Chondrocyte (in vitro differentiated cells): ENCODE measurements at places on chromosomes 12 and 14.

DNA sequence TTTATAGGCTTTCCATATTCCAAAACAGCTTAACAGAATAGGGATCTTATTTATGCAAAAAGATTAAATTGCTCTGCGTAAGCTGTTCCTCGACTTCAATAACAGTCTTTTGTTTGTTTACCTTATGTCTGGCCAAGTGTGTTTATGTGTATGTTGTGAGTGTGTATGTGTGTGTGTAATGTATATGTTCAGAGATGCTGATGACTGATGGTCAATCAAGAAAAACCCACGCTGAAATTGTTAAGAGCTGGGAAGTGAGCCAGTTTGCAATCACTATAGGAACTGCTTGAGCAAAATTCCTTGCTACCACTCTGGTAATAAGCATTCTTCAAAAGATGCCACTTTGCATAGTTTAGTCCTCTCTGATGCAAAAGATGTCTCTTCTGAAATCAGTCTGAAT is 59.6 kb downstream of the PRKD1 start:
- no peak for DNase-seq

GRCh38 chr14:45133683-45134050 is 614 bp downstream of the FKBP3 start:
- DNase-seq = no peak

- DNase-seq = no peak
Measured at GRCh38 chr12:5884285-5884684, 60.8 kb downstream of the ANO2 start.

DNA sequence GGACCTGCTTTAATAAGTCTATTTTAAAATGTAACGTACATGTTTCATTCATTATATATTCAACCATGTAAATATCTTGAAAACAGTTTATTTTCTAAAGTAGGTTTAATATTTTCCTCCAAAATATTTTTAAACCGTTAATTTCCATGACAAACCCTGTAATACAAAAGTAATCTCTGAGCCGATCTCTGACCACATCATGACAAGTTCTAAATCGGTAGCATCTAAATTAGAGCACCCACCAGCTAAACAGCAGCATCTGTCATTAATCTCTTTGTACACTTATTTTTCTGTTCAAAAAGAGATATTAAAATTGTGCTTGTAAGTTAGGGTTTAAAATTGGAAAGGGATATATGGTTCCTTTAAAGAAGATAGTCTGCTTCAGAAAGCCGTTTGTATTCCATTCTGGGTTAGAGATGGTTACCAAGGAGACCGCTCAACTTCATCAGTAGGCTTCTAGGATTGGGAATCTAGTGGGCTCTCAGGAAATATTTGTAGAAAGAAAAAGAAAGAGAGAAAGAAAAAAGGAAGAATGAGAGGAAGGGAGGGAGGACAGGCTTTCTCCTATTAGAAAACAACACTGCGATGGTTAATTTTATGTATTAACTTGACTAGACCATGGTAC is 232.5 kb upstream of the FOXN3 start:
- no peak for DNase-seq

DNA sequence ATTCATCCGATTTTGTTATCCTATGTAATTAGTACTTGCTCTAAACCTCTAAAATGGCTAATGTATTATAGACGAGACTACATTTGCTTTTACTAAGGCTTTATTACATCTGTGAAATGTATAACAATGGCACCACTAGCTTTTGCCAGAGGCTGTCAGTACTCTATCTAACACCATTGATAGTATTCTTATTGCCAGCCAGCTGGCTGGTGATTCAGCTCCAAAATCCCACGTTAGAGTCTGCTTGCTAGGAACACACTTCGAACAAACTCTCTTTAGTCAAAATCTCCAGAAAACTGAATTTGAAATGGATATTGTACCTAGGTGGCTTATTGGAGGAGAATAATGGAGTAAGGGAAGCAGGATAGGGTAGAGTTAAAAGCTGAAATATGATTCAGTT is 839.2 kb downstream of the SLC6A15 start:
- DNase-seq = no peak

- DNase-seq = no peak
Measured at GRCh38 chr12:10119066-10119465, 10.9 kb downstream of the CLEC7A start.

- DNase-seq = no peak
Measured at GRCh38 chr12:70165450-70165849, 77.8 kb upstream of the CNOT2 start.

GRCh38 chr12:22163594-22163993 is 117.6 kb downstream of the CMAS start:
- no peak for DNase-seq

GRCh38 chr14:90809530-90810312 is 6.5 kb downstream of the TTC7B start:
- DNase-seq = no peak

DNA sequence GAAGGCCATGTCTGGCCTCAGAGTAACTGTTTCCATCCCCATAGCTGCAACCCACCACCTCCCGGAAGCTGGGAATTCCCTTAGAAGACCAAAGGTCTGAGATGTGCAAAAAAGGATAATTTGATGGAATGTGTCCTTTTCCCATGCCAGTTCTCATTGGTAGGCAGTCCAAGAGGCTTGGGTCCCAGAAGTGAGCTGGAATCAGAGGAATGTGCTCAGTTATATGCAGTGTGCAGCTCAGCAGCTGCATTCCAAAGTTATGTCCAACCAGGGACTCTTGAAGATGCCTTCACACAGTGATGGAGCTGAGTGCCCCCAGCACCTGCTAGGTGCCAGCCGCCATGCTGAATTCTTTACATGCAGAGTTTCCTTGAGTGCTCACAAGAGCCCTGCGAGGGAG is 583.9 kb upstream of the TBX3 start:
- no peak for DNase-seq

- no peak for DNase-seq
Measured at GRCh38 chr14:37864861-37865718, 269.7 kb downstream of the TTC6 start.

DNA sequence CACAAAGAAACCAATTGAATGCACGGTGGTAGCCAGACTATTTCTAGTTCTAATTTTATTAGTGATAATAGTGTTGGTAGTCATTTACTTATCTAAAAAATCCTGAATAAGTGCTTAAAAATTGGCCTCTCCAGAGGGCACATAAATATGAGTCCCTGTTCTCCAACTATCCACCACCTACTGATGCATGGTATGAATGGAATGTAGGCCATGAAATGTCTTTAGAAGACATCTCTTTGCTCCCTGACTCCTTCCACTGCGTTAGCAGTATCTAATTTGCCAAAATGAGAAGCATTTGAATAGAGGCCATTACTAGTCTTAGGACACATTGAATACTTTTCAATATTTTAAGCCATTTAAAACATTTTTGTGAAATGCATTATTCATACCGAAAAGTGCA is 261.7 kb downstream of the LRFN5 start:
- DNase-seq = no peak

GRCh38 chr12:42923583-42923982 is 334.0 kb upstream of the PRICKLE1 start:
- no peak for DNase-seq

DNA sequence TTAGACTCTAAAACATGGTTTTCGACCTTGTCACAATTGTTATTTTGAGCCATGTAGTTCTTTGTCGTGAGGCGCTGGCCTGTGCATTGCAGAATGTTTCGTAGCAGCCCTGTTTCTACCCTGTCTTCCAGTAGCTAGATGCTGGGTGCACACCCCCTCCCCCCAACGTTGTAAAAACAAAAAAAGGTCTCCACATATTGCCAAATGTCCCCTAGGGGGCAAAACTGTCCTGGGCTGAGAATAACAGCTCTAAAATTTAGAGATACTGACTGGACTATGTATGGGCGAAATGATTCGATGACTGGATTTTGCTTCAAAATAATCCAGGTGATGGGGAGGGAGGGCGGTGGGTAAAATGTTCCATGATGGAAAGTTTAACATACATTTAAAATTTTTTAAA is 126.1 kb upstream of the FUT8 start:
- no peak for DNase-seq

- DNase-seq = no peak
Measured at GRCh38 chr12:1509413-1510052, 84.8 kb downstream of the FBXL14 start.

DNA sequence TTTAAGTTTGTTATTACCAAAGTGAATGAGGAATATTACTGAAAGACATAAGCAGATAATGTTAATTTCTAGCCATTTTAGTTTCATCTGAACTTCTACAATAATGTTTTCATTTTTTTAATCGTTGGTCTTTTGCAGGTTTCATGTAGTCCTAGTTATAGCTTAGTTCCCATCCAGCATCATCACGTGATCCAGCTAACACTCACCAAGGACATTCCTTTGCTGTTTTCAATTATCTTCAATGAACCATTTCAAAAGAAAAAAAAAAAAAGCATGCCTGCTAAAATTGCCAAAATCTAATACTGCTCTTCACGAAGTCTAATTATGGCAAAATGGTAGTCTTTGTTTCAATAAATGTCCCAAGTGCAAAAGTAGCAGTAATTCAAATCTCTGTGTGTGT is 187.7 kb upstream of the ATXN7L3B start:
- DNase-seq = no peak

- DNase-seq = no peak
Measured at GRCh38 chr14:33839193-33840076, 111.4 kb downstream of the EGLN3 start.

DNA sequence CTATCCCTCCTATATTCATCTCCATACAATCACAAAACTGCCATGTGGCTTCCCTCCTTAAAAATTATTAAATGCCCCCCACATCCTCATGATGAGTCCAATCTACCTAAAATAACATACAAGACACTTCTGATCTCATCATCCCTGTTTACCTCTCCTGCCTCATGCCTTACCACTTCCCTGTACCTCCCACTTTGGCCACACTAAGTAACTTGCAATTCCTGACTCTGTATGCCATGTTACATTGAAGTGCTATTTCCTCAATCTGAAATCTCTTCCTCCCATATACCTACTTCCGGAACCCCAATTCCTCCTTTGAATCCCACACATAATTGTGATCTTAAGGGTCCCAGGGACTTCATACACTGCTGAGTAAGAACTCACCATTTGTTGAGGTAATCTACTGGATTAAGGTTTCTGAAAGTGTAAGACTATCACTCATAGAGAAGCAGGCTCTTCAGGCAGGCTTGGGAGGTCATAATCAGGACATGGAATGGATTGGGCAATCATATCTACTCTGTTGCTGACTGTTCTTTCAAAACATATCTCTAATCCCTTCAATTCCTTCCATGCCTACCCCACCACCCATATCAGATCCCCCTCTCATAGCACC is 117.6 kb upstream of the PLEKHG7 start:
- no peak for DNase-seq

GRCh38 chr12:64237382-64237781 is 15.3 kb upstream of the KICS2 start:
- DNase-seq = no peak

GRCh38 chr12:49893753-49894750 is 9.6 kb downstream of the FAIM2 start:
- peak; percentile 30 for DNase-seq

DNA sequence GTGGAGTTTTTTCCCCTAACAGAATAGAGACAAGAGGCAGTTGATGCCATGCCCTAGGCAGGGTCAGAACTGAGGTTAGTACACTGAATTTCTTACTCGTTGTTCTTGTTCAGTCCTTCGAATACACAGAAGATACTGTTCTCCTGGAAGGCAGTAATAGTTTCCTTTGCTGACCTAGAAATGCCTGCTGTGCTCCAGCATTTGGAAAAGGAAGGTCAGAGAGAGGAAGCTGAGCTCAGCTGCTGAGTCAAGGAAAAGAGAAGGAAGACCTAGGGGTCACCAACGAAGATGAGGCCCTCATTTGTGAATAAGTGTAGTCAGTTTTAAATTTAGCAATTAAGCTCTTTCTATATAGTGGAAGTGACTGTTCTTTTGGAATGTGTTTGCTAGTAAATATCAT is 100.1 kb downstream of the CRADD start:
- DNase-seq = no peak
